Neuronal stem cell (in vitro differentiated cells): ENCODE measurements at places on chromosomes 11 and 22.

DNA sequence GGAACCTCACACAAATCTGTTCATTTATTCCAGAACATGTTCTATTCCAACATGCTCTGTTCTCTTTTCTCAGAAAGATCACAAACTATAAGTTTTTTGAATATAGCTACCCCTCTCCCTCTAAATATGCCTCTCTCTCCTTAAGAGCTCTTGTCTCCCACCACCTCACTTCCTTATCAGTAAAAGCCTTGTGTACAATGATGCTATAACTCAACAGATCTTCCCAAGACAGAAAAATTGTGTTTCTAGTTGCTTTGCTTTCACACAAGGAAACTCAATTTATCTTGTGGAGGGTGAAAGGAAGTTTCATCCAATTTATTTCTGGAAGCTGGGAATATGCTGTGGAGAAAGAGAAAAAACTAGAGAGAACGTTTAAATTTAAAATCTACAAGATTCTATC, 64.4 kb downstream of the FAM76B start:
- no peak for DNase-seq

GRCh38 chr22:32786027-32786418, 15.5 kb upstream of the TIMP3 start:
- no peak for DNase-seq

DNA sequence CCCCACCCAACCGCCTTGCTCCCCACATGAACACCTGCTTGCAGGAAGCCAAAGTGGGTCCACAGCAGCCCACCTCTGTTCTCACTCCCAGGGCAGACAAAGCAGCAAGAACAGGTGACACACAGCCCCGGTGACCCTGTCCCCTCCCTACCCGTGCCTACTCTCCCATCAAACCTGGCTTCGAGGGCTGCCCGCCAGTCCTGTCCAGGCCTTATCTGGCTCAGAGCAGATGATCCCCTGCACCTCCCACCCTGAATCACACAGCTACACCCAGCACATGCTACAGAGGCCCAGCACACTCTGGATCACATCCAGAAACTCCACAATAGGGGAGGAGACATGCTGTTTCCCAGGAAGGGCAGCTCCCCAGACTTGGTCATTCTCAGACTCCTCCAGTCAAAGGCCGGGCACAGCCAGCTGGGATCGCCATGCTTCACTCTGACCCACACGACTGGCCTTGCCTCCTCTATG, 6.2 kb upstream of the RGL4 start:
- DNase-seq, result no peak

- no peak for DNase-seq
Observed at GRCh38 chr11:17736930-17737817, 2.6 kb downstream of the KCNC1 start.

- no peak for DNase-seq
Observed at GRCh38 chr11:134004496-134005172, 47.9 kb upstream of the IGSF9B start.

- DNase-seq, result no peak
Observed at GRCh38 chr11:73163638-73164174, 21.6 kb upstream of the FCHSD2 start.

DNA sequence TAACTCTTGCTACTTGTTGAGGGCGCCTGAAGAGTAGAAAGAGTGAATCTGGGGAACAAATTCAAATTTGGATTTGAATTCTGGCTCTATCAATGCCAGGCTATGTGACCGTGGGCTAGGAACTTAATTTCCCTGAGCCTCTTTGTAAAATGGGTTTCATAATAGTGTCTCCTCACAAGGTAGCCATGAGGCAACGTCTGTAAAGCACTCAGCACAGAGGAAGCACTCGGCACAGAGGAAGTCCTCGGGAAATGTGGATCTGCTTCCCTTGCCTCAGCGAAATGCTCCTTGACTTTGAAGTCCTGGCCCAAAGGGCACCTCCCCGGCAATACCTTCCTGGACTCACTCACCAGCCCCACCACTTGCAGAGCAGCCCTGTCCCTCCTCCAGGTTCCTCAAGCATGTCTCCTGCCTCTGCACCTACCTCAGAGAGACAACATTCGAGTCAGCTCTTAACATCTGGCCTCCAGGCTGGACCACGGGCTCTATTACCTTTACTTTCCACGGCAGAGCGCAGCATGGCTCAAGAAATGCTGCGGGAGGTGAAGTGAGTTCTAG, 17.7 kb downstream of the CD6 start:
- no peak for DNase-seq

GRCh38 chr11:28384418-28384817, 276.2 kb downstream of the METTL15 start:
- DNase-seq, result no peak

DNA sequence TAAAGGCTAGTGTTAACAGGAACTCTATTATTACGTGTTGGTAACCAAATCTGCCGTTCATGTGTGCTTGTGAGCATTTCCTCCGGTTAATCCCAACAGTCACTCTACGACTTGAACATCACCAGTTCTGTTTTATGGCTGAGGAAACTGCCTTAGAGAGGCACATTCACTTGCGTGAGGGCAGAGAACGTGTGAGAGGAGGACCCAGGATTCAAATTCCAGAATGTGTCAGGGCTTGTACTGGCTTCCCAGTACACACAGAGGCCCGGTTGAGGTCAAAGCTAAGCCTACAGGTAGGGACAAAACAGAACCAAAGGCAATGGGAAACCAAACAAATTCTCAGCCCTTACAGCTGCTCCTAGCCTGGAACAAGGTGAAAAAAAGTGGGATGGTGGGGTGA, 66.9 kb upstream of the TENM4 start:
- DNase-seq, result no peak

DNA sequence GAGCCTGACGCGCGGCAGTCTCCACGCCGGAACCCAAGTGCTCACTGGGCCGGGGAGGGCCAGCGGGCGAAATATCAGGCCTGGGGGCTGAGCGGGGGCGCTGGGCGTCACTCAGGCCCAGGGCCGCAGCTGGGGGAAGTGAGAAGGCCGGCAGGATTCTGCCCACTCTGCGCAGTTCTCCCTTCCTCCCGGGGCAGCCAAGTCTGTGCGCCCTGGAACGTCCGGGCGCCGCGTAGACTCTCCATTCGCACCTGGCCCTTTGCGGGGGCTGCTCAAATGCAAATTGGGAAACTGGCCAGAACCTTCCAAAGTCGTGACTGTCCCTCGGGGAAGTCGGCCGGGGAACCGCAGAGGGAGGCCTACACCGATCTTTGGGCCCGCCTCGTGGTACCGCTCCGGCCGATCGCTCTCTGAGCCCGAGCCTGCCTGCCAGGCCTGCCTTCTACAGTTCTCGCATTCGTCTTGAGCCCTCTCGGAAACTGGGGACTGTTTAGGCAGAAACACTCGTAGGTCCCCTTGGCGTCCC, 2.2 kb upstream of the SLC6A5 start:
- no peak for DNase-seq

DNA sequence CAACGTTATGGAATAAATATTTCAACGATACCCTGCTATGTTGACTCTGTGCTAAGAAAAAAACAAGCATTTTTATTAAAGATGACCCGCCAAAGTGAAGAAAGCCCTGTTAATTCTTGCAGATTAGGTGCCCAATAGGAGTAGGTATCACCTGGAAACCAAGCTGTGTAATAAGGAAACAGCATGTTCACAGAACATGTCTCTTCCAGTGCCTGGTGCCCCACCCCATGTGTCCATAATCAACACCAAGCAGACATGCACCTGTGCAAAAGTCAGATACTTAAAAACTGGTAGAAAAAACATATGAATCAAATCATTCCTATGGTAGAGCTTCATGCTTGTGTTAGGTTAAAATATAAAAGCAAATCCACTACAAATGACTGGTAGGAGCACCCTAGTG, 327.1 kb downstream of the SHANK2 start:
- no peak for DNase-seq

DNA sequence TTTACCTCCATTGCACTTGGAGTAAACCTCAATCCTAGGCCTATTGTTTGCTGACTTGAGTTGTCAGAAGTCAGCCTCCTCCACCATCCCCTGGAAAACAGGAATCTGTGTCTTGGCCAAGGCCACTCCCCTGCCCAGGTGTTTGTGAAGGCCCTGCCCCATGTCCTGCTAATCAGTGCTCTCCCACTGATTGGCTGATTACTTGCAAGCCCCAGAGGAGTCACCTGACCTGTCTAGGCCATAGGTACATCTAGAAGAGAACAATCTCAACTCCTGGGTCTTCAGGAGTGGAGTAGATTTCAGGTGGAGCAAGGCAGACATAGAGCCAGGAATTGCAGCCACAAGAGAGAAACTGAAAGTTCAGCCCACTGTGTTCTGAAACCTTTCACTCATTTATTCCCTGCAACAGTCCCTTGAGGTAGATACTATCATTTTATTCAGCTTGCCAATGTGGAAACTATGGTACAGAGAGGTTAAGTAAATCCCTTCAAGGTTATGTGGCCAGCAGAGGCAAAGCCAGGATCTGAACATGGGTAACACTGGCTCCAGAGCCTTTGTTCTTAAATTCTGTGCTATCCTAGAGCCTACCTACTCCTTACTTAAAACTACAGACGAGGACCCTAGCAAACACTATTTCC, 10.4 kb downstream of the OAF start:
- no peak for DNase-seq

DNA sequence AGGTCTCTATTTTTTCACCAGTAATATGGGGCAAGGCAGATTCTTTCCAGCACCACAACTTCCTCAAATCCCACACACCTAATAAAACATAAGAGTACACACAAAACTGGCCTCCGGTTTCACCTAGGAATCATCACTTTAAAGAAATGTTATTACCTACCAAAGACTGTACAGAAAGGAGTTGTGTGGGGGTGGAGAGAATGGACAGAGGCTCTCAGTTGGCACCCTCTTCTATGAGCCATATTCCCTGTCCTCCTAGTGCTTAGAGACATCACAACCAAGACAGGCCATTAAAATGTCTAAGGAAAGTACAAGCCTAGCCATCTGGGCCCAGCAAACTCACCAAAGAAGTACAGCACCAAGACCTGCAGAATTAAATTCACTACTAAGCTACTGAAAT, 56.1 kb downstream of the RBFOX2 start:
- DNase-seq, result no peak

DNA sequence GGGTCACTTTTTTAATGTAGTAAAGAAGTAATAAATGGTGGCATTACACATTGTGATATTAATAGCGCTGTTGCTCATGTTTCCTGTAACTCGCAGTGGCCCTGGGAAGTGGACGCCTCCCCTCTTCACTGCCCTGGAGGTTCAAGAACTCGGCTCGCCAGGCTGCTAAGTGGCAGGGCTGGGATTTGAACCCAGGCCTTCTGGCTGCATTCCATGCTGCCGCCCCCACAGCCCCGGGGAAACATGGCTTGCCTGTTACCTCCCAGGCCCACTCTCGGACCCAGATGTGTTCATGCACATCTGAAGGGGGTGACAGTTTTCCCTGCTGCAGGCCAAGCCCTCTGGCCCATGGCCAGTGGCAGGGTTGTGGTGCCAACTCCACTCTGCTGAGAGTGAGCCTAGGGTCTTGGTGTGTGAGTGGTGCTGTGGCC, 25.0 kb upstream of the MGAT3 start:
- DNase-seq, result no peak

- DNase-seq, result no peak
Observed at GRCh38 chr11:9840460-9841004, 176.7 kb downstream of the SWAP70 start.

DNA sequence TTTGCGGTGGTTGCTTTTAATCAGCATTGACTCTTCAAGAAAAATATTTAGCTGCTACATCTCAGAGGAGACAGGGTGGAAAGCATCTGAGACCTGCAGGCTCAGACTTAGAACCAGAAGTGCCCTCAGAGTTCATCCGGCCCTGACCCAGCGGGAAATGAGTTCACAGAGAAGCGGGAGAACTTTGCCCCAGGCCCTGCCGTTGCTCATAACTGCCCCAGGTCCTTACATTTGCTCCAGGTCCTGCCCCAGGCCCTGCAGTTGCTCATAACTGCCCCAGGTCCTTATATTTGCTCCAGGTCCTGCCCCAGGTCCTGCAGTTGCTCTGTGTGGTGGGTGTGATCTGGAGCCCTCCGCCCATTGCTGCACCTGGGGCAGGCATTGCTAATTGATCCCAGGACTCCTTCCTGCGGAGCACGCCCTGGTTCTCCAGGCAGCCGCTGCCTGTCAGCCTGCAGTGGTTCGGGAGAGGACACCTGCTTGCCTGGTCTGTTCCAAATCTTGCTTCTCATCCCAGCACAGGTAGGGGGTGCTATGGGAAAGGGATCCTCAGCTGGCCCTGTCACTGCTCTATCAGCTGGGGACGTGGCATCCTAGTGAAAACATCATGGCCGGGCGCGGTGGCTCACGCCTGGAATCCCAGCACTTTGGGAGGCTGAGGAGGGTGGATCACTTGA, 58.1 kb upstream of the PPP6R3 start:
- DNase-seq, result no peak

DNA sequence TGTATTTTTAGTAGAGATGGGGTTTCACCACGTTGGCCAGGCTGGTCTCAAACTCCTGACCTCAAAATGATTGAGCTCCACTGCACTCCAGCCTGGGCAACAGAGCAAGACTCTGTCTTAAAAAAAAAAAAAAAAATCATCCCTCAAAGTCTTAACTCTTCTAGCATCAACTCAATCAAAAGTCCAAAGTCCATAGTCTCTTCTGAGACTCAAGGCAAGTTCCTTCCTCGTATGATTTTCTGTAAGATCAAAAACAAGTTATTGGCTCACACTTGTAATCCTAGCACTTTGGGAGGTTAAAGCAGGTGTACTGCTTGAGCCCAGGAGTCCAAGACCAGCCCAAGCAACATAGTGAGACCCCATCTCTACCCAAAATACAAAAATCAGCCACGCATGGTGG, 24.4 kb downstream of the PLEKHB1 start:
- DNase-seq, result no peak

DNA sequence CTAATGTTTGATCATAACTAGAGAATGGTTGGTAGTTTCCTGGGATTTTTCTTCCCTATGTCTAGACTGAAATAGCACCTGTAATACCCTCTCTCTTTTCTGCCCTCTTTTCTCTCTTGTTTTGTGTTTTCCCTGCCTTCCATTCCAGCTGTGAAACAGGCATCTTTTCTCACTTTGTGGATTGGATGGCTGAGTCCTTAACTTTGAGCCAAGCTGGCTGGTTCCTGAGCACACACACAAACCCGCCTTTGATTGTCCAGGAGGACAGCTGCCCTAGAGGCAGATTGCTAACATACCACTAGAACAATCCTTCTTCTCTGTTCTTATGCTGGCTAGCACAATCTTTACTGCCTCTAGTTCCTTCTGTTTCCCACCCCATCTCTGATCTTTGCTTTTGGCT, 17.7 kb downstream of the CTNND1 start:
- no peak for DNase-seq

DNA sequence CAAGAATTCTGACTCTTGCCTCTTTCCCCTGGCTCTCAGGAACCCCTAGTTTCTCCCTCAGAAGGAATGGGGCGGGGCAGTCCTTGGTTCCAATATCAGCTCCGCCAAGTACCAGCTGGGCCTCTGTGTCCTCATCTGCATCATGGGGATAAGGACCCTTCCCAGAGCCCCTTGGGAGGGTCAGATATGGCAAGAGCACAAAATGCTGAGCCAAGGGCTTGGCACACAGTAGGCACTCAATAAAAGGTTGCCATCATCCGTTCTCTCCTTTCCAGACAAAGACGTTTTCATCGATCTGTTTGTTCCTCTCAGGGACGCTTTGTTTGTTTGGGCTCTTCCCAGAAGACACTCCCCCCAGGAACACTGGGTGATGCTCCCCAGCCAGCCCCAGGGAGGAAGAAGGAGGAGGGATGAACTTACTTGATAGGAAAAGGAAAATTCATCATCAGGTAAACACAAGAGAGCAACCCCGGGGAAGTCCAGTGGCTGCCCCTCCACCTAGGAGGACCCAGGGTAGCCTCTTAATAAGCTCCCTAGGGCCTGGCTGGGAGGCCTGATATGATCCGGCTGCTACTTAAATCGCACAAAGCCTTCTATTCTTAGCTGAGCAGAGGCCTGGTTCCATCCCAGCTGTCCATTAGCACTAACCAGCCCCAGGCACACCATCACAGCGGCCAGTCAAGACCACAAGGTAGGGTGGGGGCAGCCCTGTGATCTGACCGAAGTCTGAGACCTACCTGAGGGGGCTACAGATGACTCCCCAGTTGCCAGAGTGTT, 19.6 kb downstream of the GDPD5 start:
- no peak for DNase-seq
